ENCODE measurements at places on chromosomes 7 and 10. TPM values are rescaled to one million over a fixed set of nuclear protein-coding genes. Genes with fewer than 3 reads are reported as not detected.

DNA sequence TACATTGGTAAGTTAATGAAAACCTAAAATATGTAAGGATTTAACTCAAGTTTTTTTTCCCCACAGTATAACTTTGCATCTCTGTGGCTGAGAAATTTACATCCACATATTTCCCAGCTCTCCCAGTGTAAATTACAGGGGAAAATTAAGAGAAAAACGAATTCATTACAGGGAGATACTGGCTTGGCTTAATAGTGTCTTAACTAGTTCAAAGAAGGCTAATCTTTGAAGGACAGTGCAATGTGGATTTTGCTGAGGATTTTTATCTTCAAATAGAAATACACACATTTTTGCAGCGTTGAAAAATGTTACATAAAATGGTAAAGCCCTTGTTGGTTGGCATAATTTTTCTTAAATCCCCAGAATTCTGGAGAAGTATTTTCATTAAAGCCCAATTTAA lies 1.5 kb downstream of the CBX3 start:
- DNase-seq: no peak

- DNase-seq: no peak
Observed at GRCh38 chr7:16034353-16034752, 347.9 kb upstream of the MEOX2 start.

- DNase-seq: no peak
Observed at GRCh38 chr7:112905950-112906349, 115.8 kb upstream of the TMEM168 start.

DNA sequence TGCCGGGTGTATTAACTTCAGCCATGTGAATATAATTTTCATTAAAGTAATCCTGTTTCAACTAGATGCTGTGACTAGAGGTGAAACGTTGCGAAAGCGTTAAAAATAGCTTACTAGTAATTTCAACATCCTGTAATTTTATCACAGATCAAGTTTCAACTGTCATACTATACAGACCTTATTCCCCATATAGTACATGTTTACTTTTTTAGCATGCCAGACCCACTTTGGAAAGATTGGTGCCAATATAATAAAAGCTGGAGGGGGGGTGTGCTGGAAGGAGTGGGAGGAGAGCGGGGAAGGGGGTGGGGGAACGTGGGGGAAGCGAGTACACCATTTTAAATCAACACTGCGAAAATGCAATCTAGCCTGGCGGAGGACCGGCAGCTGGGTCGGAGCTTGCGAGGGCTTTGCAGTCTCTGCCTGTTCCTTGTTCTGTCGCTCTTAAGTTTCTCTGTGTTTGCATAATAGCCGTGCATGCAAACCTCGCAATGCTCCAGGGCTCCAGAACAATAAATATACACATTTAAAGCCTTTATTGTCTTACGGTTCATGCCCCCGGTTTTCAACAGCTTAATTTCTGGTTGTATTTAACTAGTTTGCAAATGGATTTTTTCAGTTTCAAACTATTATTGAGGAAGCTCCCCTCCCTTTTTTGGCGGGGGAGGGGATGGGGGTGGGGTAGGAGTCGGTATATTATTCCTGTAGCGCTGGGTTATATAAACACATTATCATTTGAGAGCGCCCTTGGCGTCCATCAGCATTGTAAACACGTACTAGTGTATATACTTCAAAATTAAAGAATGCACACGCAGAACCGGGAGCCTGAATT lies 1.3 kb upstream of the ARID5B start:
- no peak for DNase-seq

The TMEM196 gene
- total RNA-seq: 0.82 TPM

The EBLN1 gene
- total RNA-seq: not detected

DNA sequence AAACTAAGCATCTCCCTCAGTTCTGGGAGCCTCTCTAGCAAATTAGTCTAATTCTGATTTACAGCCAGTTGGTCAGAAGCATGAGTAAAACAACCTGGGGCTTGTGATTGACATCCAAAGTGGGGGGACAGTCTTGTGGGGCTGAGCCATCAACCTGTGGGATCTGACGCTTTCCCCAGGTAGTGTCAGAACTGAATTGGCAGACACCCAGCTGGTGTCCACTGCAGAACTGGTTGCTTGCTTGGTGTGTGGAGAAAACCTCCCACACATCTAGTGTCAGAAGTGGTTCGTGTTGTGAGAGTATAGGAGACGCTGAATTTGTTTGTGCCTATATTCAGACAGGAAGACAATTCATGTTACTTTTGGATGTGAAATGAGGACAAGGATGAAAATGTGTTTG lies 92.2 kb upstream of the PDCD4 start:
- DNase-seq: no peak

DNA sequence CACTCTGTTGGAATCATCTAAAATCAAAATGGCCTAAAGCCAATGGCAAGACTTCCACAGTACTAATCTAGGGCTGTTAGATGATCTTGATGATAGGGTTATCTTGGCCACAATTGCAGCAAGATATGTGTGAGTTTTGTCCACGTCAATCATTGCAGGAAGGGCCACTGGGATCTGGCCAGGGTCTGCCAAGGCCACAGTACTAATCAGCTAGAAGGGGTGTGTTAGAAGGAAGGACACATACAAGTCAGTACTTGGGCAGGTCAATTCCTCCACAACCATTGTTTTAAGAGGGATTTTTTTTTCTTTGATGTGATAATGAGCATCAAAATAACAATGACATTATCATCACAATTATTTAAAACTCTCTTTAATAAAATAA lies 1.6 kb downstream of the LMOD2 start:
- DNase-seq: no peak

DNA sequence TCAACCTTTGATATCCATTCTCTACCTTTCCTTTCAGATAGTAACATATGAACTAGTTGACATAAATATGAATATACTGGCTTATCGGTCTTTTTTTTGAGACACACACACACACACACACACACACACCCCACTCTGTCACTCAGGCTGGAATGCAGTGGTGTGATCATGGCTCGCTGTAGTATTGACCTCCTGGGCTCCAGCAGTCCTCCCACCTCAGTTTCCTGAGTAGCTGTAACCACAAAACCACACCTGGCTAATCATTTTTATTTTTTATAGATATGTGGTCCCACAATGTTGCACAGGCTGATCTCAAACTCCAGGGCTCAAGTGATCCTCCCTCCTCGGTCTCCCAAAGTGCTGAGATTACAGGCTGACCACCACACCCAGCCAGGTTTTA lies 14.2 kb upstream of the NT5C3A start:
- no peak for DNase-seq

DNA sequence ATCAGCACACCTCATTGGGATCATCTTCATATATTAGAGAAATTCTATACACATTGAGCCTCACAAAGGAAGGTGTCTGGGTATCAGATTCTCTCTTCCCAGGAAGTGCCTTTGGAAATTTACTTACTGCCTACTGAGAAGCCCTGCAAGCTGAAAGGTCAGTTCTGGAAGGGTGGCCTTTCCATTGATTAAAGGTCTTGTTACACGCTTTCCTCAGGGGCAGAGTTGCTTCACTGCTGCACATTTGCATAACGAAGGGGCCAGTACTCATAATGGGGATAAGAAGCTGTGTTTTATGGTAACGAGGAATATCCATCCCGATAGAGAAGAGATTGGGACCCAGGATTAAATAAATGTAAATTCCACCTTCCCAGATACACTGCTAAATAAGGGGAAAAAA lies 19.4 kb upstream of the IL15RA start:
- DNase-seq: no peak

DNA sequence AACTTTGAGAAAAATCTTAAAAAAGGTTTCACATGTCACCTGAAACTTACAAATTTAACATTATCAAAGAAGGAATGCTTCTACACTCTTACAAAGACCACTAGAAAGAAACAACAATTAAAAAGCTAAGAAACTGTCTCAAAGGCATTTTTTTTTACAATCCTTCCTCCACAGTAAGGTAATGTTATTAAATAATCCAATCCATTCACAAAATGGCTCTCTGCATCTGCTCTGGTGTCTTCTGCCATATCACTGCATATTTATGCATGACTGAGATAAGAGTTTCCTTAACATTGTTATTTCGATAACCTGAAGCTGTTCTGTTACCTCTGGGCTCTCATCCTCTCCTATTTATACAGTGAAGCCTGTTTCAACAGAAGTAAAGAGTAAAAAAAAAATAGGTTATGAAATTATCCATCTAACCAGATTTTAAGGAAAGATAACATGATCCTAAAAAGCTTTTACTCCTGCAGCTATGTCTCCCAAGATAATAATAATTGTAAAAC lies 8.5 kb downstream of the HNRNPA2B1 start:
- DNase-seq: no peak

GRCh38 chr10:34152434-34152833 lies 662.7 kb downstream of the PARD3 start:
- DNase-seq: no peak

DNA sequence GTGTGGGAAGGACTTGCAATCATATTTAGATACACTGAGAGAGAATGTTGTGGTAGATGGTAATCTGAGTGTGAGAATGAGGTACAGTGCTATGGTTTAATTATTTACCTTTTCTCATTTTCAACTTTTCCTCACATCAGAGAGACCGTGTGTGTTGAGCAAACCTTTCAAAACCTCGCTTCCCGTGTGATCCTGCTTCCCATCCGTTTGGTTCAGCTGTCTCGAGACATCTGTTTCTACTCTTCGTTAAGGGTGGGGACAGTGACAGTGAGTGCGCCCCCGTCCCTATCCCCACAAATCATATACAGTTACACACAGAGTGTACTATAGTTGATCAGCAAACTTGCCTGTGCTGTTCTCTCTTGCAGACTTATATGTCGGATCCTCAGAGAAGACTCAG lies 33.0 kb upstream of the NOBOX start:
- DNase-seq: no peak

The SCIN gene
- total RNA-seq: 4.3 TPM

- no peak for DNase-seq
Observed at GRCh38 chr10:80535671-80536360, 1.9 kb upstream of the SH2D4B start.

GRCh38 chr10:33655921-33656320 lies 321.5 kb upstream of the NRP1 start:
- DNase-seq: no peak

DNA sequence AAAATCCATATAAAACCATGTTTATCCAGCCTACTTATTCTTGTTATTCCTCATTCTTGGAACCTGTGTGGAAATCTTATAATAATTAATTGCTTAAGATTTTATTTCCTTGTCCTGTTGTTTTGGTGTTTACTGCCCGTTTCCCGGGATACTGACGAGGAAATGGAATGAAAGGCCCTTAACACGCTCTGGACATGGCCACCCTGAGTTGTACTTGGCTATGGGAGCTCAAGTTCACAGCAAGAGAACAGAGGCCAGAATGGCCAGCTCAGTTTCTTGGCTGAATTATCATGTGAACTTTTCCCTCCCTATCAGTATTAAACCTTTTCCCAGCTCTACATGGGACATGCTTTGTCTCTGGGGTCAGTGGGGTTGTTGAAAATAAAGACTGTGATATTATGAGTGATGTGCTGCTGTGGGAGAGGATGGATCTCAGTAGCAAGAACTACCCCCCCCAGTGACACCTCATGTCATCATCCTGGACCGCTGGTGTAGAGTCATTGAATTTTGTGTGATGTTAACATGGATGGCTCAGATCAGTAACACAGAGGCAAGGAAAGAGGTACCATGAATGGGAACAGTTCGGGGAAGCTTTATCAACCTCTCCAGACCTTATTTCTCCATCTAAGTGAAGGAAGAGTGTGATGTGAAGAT lies 87.0 kb upstream of the IGFBP3 start:
- DNase-seq: no peak

The PDE6C gene
- not detected for total RNA-seq

The TDRD1 gene
- total RNA-seq: not detected

The SMC3 gene
- total RNA-seq: 27.4 TPM

The OPN4 gene
- not detected for total RNA-seq

DNA sequence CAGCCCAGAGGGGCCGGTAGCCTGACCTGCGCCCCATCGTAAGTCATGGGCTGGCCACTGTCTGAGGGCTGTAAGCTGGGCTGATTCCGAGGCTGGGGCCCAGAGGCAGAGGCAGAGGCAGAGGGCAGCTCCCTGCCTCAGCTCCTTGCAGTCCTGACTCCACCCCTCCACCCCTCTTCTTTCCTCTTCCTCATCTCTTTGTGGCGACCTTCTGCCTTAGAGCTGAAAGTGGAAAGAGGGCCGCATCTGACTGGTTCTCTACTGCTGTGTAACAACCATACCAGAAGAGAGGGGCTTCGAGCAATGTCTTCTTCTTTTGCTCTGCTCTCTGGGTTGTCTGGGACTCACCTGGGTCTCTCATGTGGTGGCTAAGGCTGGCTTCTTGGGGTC lies 179.1 kb downstream of the RPS24 start:
- DNase-seq: no peak

DNA sequence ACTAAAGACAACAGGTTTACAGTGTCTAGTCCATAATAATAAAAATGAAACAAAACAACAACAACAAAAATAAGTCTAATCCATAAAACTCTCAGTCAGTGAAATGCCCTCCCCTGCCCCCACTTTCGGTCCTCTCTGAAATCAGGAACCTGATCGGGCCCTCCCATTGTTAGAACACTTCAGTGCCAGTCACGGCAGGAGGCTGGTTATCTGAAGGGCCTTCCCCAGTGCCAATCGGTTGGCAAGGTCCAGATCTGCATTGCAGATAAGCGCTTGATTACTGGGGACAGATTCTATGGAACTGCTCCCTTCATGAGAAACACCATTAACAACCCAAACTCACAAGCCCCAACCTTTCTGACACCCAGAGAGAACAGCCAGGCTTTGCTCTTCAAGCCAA lies 72.2 kb upstream of the EEPD1 start:
- DNase-seq: no peak

- no peak for DNase-seq
Observed at GRCh38 chr10:61779950-61780659, 117.4 kb downstream of the CABCOCO1 start.

DNA sequence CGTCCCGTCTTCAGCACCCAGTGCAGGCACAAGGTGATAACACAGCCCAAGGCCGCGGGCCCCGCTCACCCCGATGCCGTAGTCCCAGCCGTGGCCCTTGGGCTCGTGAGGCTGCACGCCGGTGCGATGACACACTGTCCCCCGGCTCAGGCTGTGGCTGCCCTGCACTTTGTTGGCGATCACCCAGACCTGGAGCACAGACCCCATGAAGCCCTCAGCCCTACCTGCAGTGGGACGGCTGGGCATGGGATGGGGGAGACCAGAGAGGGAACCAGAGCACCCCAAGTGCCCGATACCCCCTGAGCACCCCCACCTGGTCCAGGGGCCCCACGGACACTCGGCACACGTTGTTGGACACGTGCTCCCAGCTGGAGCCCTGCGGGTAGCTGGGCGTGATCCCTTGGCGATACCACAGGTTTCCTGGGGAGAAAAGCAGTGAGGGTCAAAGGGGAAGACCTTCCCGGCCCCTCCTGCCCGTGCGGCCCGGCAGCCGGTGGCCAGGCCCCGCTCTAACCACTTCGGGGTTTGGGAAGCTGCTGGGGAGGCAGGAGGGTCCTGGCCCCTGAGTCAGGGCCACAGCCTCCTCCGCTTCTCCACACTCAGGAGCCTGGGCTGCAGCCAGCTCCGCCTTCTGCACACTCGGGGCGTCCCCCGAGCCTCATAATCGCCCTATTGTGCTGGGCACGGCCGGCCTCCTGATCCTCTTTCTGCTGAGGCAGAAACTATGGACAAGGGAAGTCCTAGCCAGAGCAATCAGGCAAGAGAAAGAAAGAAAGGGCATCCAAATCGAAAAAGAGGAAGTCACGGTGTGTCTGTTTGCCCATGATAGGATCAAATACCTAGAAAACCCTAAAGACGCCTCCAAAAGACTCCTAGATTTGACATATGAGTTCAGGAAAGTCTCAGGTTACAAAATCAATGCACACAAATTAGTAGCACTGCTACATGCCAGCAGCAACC lies 6.7 kb downstream of the BHLHA15 start:
- DNase-seq: no peak

- no peak for DNase-seq
Observed at GRCh38 chr10:72068901-72069446, 19.4 kb downstream of the SPOCK2 start.

Data from omental fat pad (tissue), 4 donors.